ENCODE measurements at places on chromosomes 11 and 22.

GRCh38 chr11:67054836-67055523, 1.7 kb upstream of the RHOD start:
- no peak for DNase-seq

DNA sequence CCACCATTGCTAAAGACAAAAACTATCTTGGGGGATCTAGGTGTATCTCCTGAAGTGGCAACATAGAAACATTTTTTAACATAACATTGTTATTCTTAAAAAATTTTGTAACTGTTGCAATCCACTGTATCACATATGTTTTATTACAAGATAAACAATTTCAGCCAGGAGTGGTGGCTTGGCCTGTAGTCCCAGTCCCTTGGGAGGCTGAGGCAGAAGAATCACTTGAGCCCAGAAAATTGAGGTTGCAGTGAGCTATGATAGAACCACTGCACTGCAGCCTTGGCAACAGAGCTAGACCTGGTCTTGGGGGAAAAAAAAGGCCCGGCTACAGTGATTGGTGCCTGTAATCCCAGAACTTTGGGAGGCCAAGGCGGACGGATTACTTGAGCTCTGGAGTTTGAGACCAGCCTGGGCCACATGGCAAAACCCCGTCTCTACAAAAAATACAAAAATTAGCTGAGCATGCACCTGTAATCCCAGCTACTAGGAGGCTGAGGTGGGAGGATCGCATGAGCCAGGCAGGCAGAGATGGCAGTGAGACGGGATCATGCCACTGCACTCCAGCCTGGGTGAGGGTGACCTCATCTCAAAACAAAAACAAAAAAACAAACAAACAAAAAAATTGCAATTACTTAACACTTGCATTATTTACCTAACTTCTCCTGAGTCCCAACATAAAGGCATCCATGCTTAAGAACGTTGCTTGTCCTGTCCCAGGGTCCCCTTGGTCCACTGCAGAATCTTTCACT, 1.5 kb upstream of the DEPDC5 start:
- no peak for DNase-seq

DNA sequence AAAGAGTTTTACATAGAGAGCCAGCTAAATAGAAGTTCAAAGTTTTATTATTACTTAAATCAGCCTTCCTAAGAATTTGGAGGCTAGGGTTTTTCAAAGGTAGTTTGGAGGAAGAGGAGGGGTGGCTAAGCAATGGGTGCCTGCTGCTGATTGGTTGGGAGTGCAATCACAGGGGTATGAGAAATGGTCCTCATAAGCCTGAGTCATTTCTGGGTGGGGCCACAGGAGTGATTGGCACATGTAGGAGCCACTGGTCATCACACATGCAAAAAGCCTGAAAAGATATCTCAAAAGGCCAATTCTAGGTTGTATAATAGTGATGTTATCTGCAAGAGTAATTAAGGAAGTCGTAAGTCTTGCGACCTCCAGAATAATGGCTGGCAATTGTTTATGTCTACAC, 12.9 kb downstream of the OR51L1 start:
- DNase-seq: no peak

DNA sequence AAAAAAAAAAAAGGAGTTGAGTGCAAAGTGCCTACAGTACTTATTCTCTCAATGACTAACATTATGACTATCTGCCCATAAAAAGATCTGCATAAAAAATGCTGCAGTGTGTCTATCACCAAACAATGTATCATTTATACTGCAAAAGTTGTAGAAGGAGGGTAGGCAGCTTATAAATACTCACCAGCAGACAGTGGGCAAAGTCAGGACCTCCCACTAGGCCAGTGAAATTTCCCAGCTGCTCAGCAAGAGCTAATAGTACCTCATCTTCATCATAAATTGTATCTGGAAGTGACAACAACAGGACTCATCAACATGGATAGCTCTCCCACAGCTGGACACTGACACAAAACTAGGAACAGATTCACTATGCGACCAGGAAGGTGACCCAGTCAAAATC, 1.6 kb downstream of the PPP2R1B start:
- DNase-seq: no peak

GRCh38 chr11:11937957-11938356, 70.5 kb downstream of the DKK3 start:
- DNase-seq: no peak

GRCh38 chr11:126329644-126330211, 25.8 kb upstream of the ST3GAL4 start:
- no peak for DNase-seq

GRCh38 chr11:127454856-127455255, 454.3 kb upstream of the KIRREL3 start:
- DNase-seq: no peak

DNA sequence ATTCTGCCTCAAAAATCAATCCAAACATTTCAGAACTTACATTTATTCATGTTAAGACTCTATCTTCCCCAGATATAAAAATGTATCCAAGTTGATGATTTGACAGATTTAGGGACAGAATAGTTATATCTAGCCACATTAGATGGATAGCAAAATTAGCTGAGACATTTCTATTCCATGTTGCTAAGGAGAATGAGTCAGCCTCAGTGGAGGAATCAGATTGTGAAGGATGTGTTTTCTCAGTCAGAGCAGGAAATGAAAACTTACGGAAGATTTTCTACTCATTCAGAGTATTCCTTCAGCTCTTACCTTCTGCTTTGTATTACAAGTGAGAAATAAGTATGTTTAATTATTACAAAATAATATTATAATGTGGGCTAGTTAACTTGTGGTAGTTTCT, 556.3 kb upstream of the ANO3 start:
- DNase-seq: no peak

- DNase-seq: no peak
Measured at GRCh38 chr22:48961705-48962104, 866.0 kb downstream of the BRD1 start.

GRCh38 chr22:49237703-49238102, 590.0 kb downstream of the BRD1 start:
- no peak for DNase-seq

DNA sequence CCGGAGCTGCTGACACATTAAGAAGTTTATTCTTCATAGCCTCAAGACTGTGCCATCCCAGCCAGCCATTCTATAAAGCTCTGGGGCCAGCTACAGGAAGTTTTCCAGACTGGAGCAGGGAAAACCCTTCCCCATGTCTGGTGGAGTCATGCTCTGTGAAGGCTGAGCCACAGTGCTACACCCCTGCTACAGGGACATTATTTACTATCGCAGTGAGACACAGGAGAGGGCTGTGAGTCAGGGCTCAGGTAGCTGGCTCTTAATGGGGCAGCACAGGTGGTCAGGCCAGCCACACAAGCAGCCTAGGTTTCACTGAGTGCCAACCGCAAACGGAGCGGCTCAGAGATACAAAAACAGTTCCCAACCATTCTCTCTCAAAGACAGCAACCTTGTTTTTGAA, 12.1 kb downstream of the HPS4 start:
- DNase-seq: no peak

All from activated CD4-positive, alpha-beta T cell treated with anti-CD3 and anti-CD28 coated beads, Interleukin-2, amount 50 U/mL, for 24 hours (primary cell).